ENCODE measurements at places on chromosomes 5 and 9.

DNA sequence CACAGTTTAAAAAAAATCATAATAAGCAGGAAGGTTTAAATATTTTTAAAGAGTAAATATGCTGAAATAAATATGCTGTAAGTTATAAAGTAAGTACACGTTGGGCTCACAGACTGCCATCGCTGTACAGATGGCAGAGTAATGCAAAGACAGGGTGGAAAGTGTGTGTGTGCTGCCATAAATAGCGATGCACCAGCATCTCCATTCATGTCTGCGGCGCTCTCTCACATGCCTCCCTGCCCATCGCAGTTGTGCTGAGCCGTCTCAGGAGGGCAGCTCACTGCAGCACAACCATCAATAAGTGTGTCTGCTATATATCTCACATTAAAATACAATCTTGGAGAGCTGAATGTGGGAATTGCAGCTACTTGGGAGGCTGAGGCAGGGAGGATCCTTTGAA, 14.3 kb downstream of the MOCS2 start:
- no peak for DNase-seq

DNA sequence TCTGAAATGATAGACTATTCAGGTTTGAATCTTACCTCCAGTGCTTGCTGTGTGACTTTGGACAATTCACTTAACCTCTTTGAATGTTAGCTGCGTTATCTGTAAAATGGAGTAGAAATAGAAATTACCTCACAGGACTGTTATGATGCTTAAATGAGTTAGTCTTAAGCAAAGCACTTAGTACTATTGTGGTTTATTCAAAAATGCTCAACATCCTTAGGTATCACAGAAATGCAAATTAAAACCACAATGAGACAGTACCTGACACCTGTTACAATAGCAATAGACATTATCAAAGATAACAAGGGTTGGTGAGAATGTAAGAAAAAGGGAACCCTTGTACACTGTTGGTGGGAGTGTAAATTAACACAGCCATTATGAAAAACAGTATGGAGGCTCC, 77.6 kb upstream of the FREM1 start:
- no peak for DNase-seq

- DNase-seq, result no peak
Observed at GRCh38 chr9:126550891-126551351, 62.8 kb upstream of the LMX1B start.

GRCh38 chr5:39080597-39081204, 6.5 kb upstream of the RICTOR start:
- DNase-seq, result no peak

GRCh38 chr5:129904102-129904666, at the start of gene CHSY3:
CHSY3 (plus strand) TSS chr5:129904465.
- DNase-seq, result peak; percentile 54

DNA sequence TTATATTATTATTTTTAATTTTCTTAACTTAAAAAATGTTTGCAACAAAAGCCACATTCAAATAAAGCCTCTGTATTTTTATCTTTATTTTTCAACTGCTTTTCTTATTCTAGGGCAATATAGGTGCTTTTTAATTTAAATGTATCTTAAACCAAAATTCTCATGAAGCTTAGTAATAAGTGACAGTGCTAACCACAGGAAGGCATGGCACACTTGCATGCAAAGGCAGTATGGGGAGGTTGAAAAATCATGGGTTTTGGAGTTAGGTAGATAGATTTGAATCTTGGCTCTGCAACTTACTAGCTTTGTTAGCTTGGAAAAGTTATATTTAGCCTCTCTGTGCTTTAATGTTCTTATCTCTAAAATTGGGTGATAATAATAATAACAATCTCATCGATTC, 458.0 kb downstream of the DMAC1 start:
- no peak for DNase-seq

DNA sequence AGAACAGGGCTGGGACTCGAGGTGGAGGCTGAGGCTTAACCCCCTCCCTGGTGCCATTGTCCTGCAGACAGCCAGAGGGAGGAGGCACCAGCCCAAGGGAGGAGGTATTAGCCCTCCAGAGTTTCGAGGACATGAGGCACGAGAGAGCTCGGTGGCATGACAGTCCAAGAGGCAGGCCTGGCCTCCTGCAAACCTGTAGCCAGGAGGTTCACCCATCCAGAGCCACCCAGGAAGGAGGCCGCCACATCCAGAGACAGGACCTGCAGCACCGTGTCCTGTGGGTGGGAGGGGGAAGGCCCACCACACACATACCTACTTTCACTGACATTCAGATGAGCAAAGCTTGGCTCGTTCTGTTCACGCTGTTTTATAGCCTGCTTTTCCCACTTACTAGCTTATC, 75.2 kb upstream of the ADAMTS2 start:
- no peak for DNase-seq

DNA sequence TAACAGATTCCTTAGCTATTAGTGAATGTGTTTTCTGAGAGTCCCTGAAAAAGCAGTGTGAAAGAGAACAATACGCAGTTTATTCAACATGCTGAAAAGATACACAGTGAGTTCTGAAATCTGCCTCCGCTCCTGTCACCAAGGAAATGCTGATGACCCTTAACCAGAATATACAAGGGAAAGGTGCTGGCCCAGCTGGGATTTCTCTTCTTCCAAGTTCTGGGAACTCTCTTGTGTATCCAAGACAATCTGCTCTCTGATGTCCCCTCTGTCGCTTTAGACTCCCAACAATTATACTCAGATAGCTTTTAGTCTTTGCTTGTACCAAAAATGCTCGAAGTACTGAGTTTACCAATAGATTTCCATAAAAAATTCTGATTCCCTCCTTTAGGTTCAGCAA, 214.9 kb downstream of the TMEM167A start:
- DNase-seq, result no peak

DNA sequence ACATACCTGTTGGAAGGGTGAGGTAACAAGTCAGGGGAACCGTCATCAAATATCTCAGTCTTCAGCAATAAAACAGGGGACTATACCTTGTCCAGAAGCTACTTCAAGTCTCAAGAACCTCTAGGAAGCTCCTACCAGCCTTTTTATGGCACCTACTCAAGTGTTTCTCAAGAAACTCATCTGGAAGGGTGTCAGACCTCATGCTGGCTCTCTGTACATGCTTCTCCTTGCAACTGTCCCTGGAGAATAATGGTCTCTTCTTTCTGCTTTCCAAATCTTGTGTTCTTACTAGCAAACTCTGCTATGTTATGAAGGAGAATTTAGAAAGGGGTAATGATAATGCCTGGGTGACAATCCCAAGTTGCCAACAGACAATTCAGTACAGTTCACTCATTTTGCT, 8.3 kb upstream of the PTAR1 start:
- DNase-seq, result no peak

DNA sequence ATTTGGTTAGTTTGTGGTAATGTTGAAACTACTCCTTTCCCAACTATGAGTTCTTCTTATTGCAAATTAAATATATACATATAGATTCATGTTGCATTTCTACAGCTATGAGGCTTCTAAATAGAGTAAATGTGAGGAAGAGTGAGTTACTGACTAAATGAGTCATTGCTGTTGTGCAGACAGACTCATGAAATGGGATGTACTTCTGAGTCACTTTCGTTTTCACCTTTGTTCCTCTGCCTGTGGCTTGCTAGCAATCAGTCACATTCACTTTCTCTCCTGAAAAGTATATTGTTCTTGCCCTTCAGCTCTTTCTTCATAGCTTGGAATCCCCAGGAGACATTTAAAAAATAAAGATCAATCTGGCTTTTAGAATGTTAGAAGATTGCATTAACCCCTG, 295.5 kb upstream of the SMC2 start:
- DNase-seq, result no peak

DNA sequence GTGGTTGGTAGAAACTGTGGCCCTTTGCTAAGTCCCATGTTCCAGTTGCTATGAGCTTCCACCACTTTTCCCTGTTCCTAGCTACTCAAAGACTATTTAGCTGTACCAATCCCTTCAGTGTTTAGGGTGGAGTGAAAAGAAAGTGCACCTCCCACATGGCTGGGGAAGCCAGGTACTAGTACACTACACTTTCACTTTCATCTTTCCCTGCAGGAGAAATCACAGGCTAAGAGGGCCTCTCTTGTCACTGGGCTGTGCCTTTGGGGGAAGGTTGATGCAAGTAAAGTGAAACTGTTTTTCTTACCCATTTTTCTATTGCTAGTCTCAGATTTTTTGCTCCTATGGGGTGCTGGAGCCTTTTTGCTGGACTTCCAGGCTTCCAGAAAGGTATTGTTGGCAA, 33.5 kb upstream of the CKS2 start:
- DNase-seq, result no peak

DNA sequence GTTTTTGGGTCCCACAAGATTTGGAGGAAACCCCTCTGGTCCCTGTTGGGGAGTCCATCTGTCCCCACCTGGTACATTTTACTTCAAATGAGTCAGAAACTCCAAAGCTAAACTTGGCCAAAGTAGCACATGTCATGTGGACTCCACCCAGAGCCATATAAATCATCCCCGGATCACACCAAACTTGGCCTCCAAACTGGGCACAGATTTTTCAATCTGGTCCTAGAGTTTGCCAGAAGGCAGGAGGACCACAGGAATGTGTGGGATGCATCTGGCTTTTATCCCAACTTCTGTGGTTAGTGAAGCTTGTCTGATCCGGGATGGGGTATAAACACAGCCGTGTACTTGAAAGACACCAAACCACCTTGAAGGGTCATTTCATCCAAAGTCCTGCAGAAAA, 66.3 kb downstream of the MAT2B start:
- no peak for DNase-seq

- no peak for DNase-seq
Observed at GRCh38 chr5:2310946-2311345, 428.2 kb upstream of the IRX4 start.

GRCh38 chr5:172588380-172588779, 52.7 kb upstream of the NEURL1B start:
- no peak for DNase-seq

DNA sequence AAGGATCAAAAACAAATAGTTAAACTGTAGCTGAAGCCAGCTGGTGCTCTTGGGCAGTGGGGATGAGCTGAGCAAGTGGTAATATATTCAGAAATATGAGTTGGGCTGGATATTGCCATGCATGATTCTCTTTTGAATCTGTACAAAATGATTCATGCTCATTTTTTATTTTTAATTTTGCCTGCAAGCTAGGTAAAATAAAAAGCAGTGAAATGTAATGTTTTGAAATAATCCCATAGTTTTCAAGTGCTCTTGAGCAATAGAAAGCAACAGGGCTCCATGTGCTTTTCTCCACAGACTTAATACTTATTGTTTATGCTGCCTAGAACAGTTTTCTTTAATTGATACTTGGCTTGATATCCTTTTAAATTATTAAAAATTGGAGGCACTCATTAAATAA, 489.3 kb downstream of the TLE4 start:
- DNase-seq, result no peak

DNA sequence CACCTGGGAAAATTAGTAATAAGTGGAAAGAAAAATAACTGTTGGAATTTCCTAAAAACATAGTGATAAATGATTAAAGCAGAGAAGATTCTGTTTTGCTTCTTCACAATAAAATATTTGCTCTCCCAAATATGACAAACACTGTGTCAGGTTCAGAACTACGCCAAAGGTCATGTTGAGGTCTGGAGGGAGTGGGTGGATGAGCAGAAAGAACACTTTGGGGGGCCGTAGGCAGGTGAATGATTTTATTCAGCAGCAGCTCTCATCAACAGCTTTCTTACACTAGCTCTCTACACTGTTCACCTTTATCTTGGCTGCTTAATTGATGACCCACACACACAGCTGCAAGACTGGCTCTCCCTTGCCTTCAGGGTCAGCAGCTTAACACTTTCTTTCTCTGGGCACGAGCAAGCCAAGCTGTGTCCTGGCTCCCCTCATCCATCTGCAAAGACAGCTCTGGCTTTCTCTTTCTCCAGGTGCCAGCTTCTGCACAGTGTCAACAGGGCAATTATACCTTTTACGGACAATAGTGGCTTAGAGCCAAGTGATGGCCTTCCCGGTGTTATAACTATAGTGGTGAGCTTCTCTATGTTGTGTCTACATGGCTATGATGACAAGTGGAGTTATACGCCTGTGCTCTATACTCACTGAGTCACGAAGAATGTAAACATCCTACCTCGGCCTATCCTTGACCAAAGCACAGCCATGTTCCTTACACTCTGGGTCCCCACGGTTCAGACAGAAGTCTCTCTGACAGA, 18.9 kb upstream of the GPX8 start:
- DNase-seq, result no peak

DNA sequence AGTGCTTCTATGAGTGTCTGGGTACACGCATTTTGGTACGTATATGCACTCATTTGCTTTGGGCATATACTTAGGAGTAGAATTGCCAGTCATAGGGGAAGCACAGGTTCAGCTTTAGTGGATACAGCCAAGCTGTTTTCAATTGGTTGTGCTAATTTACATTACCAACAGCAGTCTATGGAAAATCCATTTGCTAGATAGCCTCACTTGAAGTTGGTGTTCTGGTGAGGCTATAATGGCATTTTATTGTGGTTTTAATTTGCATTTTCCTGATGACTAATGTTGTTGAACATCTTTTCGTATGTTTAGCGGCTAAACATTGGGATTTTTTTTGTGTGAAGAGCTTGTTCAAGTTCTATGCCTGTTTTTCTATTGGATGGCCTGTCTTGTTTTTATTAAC, 76.8 kb upstream of the ANKH start:
- DNase-seq, result no peak

DNA sequence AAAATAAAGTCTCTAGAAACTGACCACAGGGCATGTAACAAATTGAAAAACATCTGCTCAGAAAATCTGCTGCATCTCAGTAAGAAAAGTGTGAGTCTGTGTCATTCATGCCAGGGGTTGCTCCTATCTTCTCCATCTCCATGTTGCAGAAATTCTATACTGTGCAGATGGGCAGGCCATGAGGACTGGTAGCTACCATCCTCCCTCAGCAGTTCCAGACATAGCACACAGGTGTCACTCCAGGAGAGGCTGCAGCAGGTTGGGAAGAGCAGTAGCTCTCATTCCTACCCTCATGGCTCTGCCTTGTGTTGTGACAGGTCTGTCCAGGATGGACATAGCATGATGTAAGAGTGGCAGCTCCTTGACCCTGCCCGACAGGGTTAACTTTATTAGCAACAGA, 173.4 kb downstream of the NDUFS4 start:
- DNase-seq, result no peak

DNA sequence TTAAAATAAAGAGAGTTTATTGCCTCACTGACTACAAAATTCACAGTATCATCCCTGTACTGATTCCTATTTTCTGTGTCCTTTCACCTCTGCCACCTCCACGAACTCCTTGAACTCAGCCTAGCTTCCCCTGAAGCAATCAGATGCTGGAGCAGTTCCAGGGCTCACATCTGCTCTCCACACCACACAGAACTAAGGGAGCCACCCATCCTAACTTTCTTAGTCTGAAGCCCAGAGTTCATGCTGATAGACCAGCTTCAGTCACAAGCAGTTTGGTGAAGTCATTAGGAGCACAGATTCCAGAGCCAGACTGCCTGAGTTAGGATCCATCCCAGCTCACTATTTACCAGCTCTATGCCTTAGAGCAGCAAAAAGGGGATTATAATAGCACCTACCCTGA, 15.6 kb upstream of the EPB41L4A start:
- no peak for DNase-seq

DNA sequence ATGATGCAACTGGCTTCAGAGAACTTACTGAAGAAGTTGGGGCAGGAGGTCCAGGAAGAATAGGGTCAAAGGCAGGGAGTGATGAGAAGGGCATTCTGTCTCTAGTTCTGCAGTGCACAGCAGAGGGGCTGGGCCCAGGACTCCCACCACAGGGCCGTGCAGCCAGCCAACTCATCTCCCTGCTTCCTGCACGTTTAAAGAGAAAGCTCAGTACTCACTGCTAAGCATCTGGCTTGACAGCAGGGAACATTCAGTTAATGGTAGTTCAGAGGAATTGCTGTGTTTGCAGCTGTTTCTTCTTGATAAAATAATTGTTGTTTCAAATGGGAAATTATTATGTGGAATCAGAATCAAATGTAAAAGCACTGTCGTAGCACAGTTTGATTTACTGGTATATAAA, 25.6 kb upstream of the SCAMP1 start:
- no peak for DNase-seq
